ENCODE measurements at places on chromosomes 1 and 21.

DNA sequence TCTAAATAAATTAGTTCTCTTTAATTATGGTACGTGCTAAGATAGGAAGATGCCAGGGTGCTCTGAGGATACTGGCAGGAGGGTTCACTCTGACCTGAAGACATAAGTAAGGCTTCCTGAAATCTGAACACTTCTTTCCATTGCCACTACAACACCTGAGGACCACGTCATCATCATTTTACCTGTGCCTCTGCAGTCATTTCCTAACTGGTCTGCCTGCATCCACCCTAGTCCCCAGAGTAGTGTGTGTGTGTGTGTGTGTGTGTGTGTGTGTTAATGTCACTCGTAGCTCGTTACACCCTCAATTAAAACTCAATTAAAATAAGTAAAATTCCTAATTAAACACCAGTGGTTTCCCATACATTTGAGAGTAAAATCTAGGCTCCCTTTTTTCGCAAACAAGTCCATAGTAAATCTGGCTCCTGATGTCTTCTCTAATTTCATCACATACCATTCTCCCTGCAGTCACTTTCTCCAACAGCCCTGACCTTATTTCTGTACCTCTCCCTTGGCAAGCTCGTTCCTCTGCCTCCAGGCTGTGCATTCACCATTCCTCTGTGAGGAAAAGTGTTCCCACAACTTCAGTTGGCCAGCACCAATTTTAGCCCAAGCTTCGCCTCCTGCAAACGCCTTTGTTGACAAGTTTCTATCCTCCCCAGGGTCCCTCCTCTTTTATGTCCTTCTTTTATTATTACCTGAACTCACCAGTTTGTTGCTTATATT, 8.7 kb downstream of the IL12RB2 start:
- no peak for DNase-seq

- DNase-seq = no peak
Observed at GRCh38 chr1:188355082-188355481, 1526.3 kb downstream of the PLA2G4A start.

DNA sequence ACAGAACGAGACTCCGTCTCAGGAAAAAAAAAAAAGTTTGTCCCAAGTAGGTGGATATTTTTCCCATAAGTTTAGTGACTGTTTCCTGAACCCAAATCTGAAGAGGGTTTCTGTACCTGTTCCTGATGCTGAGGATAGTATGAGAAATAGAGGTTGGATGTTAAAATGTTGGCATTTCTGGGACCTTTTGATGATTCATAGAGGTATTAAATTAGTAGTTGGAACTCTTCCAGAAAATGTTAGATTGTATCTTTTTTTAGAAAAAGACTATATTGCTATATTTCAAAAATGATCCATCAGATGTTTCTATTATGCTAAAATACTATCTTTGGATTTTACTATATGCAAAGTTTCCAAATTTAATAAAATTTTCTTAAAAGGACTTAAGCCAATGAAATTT, 2.9 kb upstream of the CENPL start:
- DNase-seq = no peak

GRCh38 chr1:101112051-101112780, 86.6 kb upstream of the DPH5 start:
- no peak for DNase-seq

- DNase-seq = no peak
Observed at GRCh38 chr1:94608852-94609530, 67.4 kb upstream of the F3 start.

DNA sequence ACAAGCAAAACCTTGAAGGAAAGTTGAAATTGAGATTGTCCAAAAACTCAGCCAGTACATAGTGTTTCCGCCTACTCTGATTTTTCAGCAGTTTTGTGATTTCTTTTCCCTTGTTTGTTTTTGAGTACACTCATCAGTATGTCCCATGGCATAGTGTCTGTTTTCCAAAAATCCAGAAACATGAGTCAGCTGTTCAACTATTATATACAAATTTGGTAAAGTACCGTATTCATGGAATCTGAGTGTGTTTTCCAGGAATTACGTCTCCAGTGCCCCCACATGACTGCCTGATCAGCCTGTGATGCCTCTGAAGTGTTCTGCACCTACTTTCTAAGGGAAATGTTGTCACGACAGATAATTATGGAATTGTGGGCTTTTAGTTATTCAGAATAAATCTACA, 186.8 kb downstream of the LTN1 start:
- no peak for DNase-seq

Measured in omental fat pad (tissue), 4 donors.